Spinal cord (tissue), 10 donors: ENCODE measurements at places on chromosomes 16 and 17. TPM values are rescaled to one million over a fixed set of nuclear protein-coding genes. Genes with fewer than 3 reads are reported as not detected.
A peak's percentile ranks its signal among the peaks of the same experiment; 100 is the strongest.

DNA sequence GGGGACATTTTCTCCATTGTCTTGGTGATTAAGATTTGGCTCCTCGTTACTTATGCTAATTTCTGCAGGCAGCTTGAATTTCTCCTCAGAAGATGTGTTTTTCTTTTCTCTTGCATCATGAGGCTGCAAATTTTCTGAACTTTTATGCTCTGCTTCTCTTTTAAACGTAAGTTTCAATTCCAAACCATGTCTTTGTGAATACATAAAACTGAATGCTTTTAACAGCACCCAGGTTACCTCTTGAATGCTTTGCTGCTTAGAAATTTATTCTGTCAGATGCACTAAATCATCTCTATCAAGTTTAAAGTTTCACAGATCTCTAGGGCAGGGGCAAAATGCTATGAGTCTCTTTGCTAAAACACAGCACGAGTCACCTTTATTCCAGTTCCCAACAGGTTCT lies 19.4 kb downstream of the ARHGAP44 start:
- no peaks in the 10 kb centered on the region for H3K27me3 ChIP-seq
- H3K36me3 ChIP-seq = no peaks in the 10 kb centered on the region
- H3K4me1 ChIP-seq = no peaks in the 10 kb centered on the region
- DNase-seq = no peak

- no peak overlapping the region for H3K4me3 ChIP-seq
- H3K27me3 ChIP-seq = no peaks in the 10 kb centered on the region
- H3K27ac ChIP-seq = no peak overlapping the region
- H3K4me1 ChIP-seq = peaks cover 21% of the 10 kb centered on the region
- no peaks in the 10 kb centered on the region for H3K36me3 ChIP-seq
These were observed 79.4 kb upstream of the KSR1 start for GRCh38 chr17:27376637-27377547.

The NR1D1 gene
- total RNA-seq = 3.3 TPM

The FBRS gene
- total RNA-seq = 11.5 TPM

DNA sequence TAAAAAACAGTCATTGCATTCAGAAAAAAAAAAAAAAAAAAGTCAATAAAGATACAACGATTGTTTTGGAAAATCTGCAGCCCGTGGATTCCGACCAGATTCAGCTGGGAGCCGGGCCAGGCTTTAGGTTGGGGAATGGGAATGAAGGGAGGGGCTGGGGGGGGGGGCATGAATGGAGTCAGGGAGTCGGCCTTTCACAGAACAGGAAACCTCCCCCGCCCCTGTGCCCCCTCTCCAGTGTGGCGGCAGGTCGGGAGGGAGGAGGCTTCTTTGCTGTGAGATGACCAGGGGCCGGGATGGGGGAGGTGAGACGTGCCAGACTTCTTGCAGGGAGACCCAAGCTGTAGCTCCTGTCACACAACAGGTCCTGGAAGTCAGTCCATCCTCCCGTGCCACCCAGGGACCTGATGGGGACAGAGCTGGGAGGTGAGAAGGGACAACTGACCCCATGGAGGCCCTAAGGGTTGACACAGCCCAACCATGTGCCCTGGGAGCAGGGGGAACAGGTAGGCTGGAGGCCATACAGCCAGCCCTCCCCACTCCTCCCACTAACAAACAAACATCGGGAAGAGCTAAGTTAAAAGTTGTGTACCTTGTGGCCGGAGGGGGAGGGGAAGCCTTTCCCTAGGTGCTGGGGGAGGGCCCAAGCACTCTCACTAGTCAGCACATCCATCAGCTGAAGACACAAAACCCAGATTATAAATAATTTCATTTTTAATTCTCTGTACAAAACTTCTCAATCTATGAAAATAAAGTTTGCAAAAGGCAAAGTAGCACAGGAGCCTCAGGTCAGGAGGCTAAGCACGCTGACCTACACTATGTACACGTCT lies 25.2 kb downstream of the SREBF1 start:
- no peak overlapping the region for H3K4me3 ChIP-seq
- DNase-seq = no peak
- H3K27me3 ChIP-seq = no peaks in the 10 kb centered on the region
- H3K4me1 ChIP-seq = peaks cover 68% of the 10 kb centered on the region
- H3K36me3 ChIP-seq = peaks cover 88% of the 10 kb centered on the region
- peak overlapping the region; percentile 47 for H3K27ac ChIP-seq

- H3K4me1 ChIP-seq = no peaks in the 10 kb centered on the region
- H3K36me3 ChIP-seq = no peaks in the 10 kb centered on the region
- no peak for DNase-seq
- H3K4me3 ChIP-seq = no peak overlapping the region
These were observed 36.1 kb upstream of the USP7 start for GRCh38 chr16:8999800-9000199.

DNA sequence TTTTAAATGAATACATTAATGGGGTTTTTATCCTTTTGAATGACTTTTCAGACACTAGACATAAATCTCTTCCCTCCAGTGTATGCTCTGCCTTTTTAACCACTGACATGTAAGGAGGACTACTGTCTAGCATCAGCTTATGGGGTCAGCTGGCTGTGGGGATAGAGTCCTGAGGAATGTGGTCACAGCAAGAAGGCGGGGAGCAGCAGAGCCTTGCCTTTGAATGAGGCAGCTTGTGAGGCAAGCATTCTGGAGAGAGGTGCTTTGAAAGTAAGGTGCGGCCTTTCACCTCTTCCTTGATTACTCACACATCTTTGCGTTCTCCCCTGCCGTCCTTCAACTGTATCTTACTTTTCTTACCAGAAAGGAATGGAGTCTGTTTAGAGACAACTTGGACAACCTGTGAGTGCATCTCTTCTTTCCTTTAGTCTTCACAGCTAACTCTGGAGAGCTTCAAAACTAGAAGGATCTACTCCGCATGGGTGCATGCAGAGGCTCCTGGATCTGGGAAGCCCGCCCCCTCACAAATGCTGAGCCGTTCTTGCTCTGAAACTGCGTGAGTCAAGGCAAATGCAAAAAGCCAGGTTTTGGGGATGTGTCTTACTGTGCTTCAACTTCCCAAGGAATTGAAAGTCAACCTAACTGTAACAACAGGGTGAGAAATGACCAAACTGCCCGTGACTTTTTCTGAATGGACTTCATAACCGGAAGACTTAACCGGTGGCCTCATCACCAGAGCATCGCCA lies 49.9 kb downstream of the ADCY7 start:
- no peak for DNase-seq
- no peaks in the 10 kb centered on the region for H3K27me3 ChIP-seq
- no peak overlapping the region for H3K4me3 ChIP-seq

The CDRT15 gene
- not detected for total RNA-seq

The CBX1 gene
- total RNA-seq = 76.2 TPM

DNA sequence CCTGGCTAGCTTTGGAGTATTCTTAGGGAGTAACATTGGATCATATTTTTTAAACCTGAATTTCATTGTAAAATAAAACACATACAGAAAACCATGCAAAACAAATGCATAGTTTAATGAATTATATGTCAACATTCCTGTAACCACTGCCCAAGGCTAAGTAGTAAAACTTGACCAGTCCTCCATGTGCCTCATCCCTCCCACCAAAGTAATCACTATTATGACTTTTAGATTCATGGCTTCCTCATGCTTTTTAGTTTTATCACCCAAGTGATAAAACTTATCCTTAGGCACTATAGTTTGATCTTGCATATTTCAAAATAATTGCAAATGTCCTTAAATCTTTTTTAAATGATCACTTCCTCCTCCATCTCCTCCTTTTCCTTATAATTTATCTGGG lies 20.4 kb downstream of the PRKCA start:
- no peak overlapping the region for H3K27ac ChIP-seq
- DNase-seq = no peak
- H3K4me1 ChIP-seq = no peaks in the 10 kb centered on the region
- H3K27me3 ChIP-seq = no peaks in the 10 kb centered on the region
- H3K4me3 ChIP-seq = no peak overlapping the region

DNA sequence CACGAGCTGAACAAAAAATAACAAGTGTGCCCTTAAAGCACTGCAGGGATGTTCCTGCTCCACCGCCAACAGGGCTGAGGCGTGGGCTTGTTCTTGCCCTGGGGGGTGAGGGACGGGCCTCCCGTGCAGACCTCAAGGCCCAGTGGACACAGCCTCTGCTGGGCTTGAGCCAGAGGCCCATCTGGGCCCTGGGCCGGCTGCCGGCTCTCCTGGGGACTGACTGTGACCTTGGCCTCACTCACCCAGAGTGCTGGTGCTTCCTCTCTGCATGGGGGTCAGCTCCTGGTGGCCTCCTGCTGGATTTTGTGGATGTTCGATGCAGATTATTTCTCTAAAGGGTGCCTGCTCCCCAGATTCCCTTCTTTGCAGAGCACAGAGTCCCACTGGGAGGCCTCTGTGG lies 54.2 kb upstream of the CDR2 start:
- H3K27ac ChIP-seq = no peak overlapping the region
- peaks cover 7% of the 10 kb centered on the region for H3K4me1 ChIP-seq
- H3K4me3 ChIP-seq = no peak overlapping the region
- peaks cover 38% of the 10 kb centered on the region for H3K36me3 ChIP-seq
- DNase-seq = no peak
